ENCODE measurements at places on chromosomes 3 and 15.

GRCh38 chr15:65646486-65646885, 24.7 kb downstream of the SLC24A1 start:
- DNase-seq, result no peak

- no peak for DNase-seq
Measured at GRCh38 chr3:189806171-189806951, 175.2 kb downstream of the TP63 start.

- no peak for DNase-seq
Measured at GRCh38 chr3:72048873-72049272, 263.9 kb upstream of the PROK2 start.

DNA sequence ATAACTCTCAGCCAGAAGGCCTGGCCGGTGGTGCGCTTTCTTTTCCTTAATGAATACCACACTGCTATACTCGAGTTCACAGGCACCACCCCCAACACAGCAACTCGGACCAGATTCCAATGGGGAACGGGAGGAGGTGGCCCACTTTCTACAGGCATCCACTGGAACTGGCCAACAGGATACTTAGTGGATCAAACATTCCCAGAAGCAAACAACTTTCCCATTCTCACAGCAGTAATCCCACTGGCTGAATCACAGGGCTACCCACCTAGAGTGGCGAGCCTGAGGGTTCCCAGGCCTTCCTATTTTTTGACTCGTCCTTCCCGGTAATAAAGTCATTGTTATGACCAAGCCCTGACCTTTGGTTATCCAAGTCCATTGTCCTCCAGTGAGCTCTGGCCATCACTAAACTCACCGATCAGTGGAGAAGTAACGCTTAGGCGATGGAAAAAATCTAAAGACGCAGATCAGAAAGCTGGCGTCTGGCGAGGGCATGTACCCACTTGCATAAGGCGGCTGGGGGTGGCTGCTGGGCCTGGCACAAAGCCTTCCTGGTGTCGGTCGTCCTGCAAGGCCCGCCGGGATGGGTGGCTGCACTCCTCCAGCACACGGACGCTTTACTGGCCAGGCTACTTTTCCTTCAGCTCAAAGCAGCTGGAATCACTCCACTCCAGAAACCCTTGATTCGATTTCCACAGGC, 1.2 kb downstream of the EOGT start:
- no peak for DNase-seq

GRCh38 chr3:148168347-148168746, 529.4 kb upstream of the AGTR1 start:
- DNase-seq, result no peak
